ENCODE measurements at places on chromosomes 7 and 10. TPM values are rescaled to one million over a fixed set of nuclear protein-coding genes. Genes with fewer than 3 reads are reported as not detected.
A peak's percentile ranks its signal among the peaks of the same experiment; 100 is the strongest.

- H3K27ac ChIP-seq: no peak overlapping the region
- H3K27me3 ChIP-seq: no peaks in the 10 kb centered on the region
- no peak overlapping the region for H3K4me3 ChIP-seq
- H3K4me1 ChIP-seq: no peaks in the 10 kb centered on the region
Observed at GRCh38 chr7:18064242-18064838, 36.7 kb upstream of the PRPS1L1 start.

GRCh38 chr7:127844707-127845331 lies 186.4 kb downstream of the LRRC4 start:
- no peaks in the 10 kb centered on the region for H3K36me3 ChIP-seq
- H3K4me3 ChIP-seq: no peak overlapping the region
- no peaks in the 10 kb centered on the region for H3K27me3 ChIP-seq

The CDC14C gene
- not detected for total RNA-seq

- H3K4me1 ChIP-seq: no peaks in the 10 kb centered on the region
- no peak overlapping the region for H3K4me3 ChIP-seq
- H3K27me3 ChIP-seq: no peaks in the 10 kb centered on the region
- DNase-seq: no peak
- H3K36me3 ChIP-seq: peaks cover 81% of the 10 kb centered on the region
- no peak overlapping the region for H3K27ac ChIP-seq
Observed at GRCh38 chr7:2596464-2597272, 35.1 kb upstream of the TTYH3 start.

GRCh38 chr10:78981257-78981969 lies 87.4 kb upstream of the ZMIZ1 start:
- DNase-seq: no peak
- H3K4me1 ChIP-seq: peaks cover 14% of the 10 kb centered on the region
- H3K27me3 ChIP-seq: no peaks in the 10 kb centered on the region
- no peaks in the 10 kb centered on the region for H3K36me3 ChIP-seq
- H3K27ac ChIP-seq: no peak overlapping the region

- H3K27ac ChIP-seq: no peak overlapping the region
- no peaks in the 10 kb centered on the region for H3K36me3 ChIP-seq
- peak; percentile 81 for DNase-seq
- no peaks in the 10 kb centered on the region for H3K27me3 ChIP-seq
- H3K4me3 ChIP-seq: no peak overlapping the region
Observed at GRCh38 chr10:46528675-46529615, 27.5 kb downstream of the GPRIN2 start.

The SMO gene
- total RNA-seq: 13.8 TPM

DNA sequence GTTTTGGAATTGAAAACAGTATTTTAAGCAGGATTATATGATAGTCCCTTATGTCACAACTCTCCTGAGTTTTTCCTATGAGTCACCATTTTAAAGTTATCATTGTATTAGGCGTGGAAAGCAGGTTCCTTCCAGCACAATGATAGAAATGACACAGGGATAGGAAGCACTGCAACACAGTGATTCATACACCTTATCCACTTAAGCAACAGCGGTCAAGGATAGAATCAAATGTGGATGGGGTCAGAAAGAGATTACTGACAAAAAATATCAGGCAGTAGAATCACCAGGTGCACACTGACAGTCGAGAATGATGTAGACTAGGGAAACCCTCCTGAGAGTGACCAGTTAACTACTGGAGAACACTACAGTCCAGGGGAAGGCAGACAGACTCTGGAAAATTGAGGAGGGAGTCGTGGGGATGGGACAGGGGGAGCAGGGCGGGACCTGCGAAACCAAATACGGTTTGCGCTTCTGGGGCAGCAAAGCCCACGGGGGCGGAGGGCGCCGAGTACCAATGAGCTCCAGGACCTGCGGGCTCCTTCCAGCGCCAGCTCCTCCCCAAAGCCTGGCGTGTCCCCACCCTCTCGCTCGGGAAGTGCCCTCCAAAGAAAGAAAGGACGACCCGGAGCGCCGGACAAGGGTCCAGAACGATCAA lies 479 bp downstream of the PNPLA8 start:
- peak overlapping the region; percentile 73 for H3K4me3 ChIP-seq
- no peaks in the 10 kb centered on the region for H3K36me3 ChIP-seq
- no peak for DNase-seq
- peak overlapping the region; percentile 100 for H3K27ac ChIP-seq
- no peaks in the 10 kb centered on the region for H3K27me3 ChIP-seq
- peaks cover 55% of the 10 kb centered on the region for H3K4me1 ChIP-seq

- H3K36me3 ChIP-seq: no peaks in the 10 kb centered on the region
- H3K4me1 ChIP-seq: peaks cover 8% of the 10 kb centered on the region
- no peak for DNase-seq
- no peak overlapping the region for H3K27ac ChIP-seq
Observed at GRCh38 chr7:44224080-44224973, 23.5 kb downstream of the YKT6 start.

The PNLIPRP2 gene
- total RNA-seq: not detected

GRCh38 chr10:101709359-101710058 lies 14.5 kb upstream of the FBXW4 start:
- H3K27ac ChIP-seq: no peak overlapping the region
- peaks cover 26% of the 10 kb centered on the region for H3K27me3 ChIP-seq
- H3K4me3 ChIP-seq: no peak overlapping the region

GRCh38 chr7:73851410-73852338 lies 9.3 kb upstream of the TMEM270 start:
- H3K4me1 ChIP-seq: peaks cover 41% of the 10 kb centered on the region
- DNase-seq: no peak
- H3K4me3 ChIP-seq: no peak overlapping the region
- H3K36me3 ChIP-seq: no peaks in the 10 kb centered on the region
- H3K27ac ChIP-seq: peak overlapping the region; percentile 93

GRCh38 chr10:30705101-30705624 lies 75.6 kb upstream of the LYZL2 start:
- no peak for DNase-seq
- no peaks in the 10 kb centered on the region for H3K27me3 ChIP-seq
- no peaks in the 10 kb centered on the region for H3K4me1 ChIP-seq
- no peak overlapping the region for H3K4me3 ChIP-seq

GRCh38 chr10:119761106-119761505 lies 35.3 kb downstream of the INPP5F start:
- no peaks in the 10 kb centered on the region for H3K36me3 ChIP-seq
- H3K4me3 ChIP-seq: no peak overlapping the region
- DNase-seq: no peak
- H3K27ac ChIP-seq: no peak overlapping the region

DNA sequence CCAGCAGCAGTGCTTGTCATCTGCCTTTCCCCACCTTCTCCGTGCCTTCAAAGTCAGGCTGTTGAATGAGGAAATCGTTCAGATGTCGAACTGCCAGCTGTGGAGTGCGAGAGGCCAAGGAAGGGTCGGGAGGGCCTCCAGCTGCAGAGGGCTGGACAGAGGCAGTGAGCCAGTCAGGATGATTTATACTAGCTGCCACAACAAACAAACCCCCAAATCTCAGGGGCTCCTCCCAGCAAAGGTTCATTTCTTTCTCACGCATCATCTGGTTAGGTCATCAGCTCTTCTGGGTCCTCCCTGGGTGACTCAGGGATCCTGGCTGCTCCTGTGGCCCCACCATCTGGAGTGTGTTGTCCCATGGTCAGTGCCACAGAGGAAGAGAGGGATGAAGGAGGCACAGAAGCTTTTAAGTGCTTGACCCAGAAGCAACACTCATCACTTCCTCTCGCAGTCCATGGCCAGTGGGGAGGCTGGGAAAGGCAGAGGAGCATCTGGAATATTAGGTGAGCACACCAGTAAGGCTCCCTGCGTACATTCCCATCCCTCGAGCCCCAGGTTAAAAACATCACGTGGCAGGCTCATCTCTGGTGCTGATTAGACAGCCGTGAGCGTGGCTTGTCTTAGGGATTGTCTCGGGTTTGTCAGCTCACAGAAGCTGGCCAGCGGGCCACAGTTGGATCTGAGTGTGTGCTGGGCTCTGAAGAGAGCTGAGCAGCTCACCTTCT lies 140.7 kb downstream of the RGS10 start:
- peak overlapping the region; percentile 52 for H3K27ac ChIP-seq
- no peak overlapping the region for H3K4me3 ChIP-seq
- peaks cover 13% of the 10 kb centered on the region for H3K4me1 ChIP-seq
- no peaks in the 10 kb centered on the region for H3K27me3 ChIP-seq
- DNase-seq: peak; percentile 87

The TLX1 gene
- total RNA-seq: not detected

DNA sequence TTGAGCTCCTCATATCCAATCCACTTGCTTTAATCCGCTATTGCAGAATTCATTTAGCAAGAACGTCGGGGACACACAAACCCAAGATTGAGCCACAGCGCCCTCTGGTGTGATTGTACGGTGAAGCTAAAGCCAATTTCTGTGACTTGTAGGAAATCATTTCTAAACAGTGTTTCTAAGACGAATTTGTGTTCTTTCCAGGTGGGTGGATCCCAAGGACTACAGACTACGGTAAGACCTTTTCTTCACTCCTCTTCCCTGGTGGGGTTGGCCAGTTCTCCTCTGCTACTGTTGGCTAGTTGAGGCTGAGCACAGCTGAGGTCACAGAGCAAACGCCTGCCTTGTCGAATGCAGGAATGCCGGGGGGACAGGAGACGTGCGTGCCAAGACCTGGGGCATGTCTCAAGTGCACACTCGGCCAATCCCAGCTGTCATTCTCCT lies 5.2 kb downstream of the DMBT1 start:
- H3K4me3 ChIP-seq: peak overlapping the region; percentile 26
- peaks cover 13% of the 10 kb centered on the region for H3K27me3 ChIP-seq
- H3K36me3 ChIP-seq: no peaks in the 10 kb centered on the region

- no peaks in the 10 kb centered on the region for H3K27me3 ChIP-seq
- no peaks in the 10 kb centered on the region for H3K36me3 ChIP-seq
- H3K4me1 ChIP-seq: peaks cover 32% of the 10 kb centered on the region
- H3K27ac ChIP-seq: no peak overlapping the region
- DNase-seq: no peak
- H3K4me3 ChIP-seq: no peak overlapping the region
Observed at GRCh38 chr10:11153245-11153644, 135.6 kb downstream of the CELF2 start.

DNA sequence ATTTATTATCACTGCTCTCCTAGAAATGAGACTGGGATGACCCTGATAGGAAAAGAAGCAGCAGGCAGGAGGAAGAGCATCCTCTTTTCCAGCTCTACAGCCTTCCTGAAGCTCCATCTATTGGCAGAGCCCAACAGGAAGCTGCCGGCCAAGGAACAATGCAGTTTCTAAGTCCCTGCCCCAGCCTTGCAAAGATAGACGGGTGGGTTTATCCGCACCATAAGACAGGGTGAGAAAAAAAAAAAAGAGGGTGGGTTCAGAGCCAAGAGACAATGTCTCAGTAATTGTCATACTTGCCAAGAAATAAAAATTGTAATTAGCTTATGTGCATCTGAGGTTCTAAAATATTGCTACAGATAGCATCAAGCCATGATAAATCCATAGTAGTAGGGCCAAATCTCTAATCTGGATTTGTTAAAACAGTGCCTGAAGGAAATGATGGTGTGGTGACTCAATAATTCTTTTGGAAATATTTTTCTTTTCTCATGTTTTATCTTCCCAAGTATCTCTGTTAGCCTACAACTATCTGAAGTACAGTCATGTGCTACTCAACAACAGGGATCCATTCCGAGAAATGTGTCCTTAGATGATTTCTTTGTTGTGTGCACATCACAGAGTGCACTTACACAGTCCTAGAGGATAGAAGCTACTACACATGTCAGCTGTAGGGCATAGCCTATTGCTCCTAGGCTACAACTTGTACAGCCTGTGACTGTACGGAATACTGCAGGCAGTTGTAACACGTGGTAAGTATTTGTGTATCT lies 242.9 kb upstream of the CXCL12 start:
- H3K27me3 ChIP-seq: no peaks in the 10 kb centered on the region
- no peak overlapping the region for H3K27ac ChIP-seq

DNA sequence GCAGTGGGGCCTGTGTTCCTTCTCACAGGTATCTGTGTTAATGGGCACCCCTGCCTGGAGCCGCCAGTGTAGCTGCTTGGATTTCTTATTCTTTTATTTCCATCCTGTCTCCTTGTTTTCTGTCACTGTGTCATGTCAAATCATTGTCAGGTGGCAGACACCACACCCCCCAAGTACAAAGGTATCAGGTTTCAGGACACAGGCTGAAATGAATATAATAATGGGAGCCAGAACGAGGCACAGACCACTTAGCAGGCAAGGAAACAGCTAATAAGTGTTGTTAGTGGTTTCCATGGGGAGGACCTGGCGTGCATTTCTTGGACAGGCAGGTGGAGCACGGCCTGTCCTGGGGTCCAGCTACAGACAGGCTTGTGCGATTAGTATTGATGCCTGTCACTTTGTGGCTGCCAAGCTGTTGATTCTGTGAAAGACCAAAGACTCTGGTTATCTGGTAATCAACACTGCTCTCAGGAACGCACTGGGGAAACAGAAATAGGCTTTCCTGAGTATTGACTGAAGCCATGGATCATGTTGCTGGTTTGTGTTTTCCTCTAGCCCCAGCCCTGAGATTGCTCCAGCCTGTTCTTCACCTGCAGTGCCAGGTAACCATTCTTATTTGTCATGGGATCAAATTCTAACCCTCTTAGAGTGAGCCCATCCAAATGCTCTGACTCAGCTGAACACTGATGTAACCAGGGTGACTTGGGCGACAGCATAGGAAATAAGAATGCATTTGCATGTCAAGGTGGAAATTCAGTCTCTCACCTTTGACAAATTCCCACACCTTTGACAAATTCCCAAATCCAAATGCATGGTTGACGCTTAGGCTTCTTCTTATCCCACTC lies 1002.0 kb downstream of the LRMDA start:
- H3K27ac ChIP-seq: peak overlapping the region; percentile 70
- no peak overlapping the region for H3K4me3 ChIP-seq
- H3K4me1 ChIP-seq: peaks cover 36% of the 10 kb centered on the region
- DNase-seq: no peak
- H3K27me3 ChIP-seq: no peaks in the 10 kb centered on the region

DNA sequence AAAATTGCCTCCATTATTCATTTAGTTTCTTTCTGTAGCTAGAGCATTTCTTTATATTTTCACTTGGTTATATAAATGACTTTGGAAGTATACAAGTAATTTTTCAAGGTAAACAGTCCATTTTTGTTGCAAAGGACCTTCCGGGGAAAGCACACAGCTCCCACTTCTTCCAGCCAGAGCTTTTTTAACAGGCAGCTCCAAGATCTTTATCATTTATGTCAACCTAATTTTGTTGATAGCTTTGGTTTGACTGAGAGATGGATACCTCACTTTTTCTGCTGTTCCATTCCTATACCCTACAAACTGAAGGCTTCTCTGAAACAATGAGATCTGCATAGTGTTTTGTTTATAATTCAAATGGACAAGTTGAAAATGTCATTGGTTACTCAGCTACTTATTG lies 49.3 kb upstream of the RAB11FIP2 start:
- H3K36me3 ChIP-seq: no peaks in the 10 kb centered on the region
- H3K27ac ChIP-seq: no peak overlapping the region
- no peak overlapping the region for H3K4me3 ChIP-seq
- H3K27me3 ChIP-seq: no peaks in the 10 kb centered on the region
- no peaks in the 10 kb centered on the region for H3K4me1 ChIP-seq

The CYP3A4 gene
- 6.4 TPM for total RNA-seq

The SLC16A12 gene
- total RNA-seq: 1.4 TPM
